ENCODE measurements at places on chromosomes 1 and 21.

- no peak for DNase-seq
These were observed 505.1 kb upstream of the USP24 start for GRCh38 chr1:55720261-55720660.

- DNase-seq: no peak
These were observed 7.5 kb upstream of the FAAP20 start for GRCh38 chr1:2202008-2202575.

DNA sequence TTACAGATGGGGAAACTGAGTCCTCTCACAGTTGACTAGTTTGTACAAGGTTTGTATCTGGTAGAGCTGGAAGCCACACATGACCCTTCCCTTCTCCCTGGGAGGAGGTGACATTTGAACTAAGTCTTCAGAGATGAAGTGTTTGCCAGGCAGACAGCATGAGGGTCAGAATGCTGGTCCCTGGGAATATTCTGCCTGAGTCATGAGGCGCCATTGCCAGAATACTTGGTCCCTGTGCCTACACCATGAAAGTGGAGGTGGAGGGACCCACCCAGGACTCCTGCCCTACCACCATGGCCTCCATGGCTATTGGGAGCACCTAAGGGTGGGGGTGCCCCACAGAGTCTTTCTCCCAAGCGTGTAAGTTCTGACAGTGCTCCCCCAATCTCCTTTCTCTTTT is 7.0 kb downstream of the RPS6KA1 start:
- DNase-seq: no peak

- no peak for DNase-seq
These were observed 20.8 kb upstream of the RGS2 start for GRCh38 chr1:192787914-192788585.

DNA sequence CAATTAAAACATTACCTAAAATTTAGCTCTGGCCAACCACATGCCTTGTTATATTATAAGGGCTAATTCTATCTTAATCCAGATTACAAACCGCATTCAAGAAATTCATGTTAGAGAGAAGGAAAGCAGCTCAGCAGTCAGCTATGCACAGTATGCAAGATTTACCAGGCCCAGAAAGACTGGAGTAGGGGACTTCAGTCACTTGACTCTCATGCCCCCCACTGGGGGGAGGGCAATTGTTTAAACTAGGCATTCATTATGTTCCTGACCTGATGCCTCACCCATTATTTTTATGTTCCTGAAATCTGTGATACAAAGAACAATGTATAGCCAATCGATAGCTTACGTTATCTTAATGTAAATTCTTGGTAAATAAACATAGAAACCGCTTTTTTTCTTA is 96.9 kb downstream of the ZNF644 start:
- no peak for DNase-seq

GRCh38 chr21:41921021-41921420 is 32.8 kb downstream of the C2CD2 start:
- no peak for DNase-seq

DNA sequence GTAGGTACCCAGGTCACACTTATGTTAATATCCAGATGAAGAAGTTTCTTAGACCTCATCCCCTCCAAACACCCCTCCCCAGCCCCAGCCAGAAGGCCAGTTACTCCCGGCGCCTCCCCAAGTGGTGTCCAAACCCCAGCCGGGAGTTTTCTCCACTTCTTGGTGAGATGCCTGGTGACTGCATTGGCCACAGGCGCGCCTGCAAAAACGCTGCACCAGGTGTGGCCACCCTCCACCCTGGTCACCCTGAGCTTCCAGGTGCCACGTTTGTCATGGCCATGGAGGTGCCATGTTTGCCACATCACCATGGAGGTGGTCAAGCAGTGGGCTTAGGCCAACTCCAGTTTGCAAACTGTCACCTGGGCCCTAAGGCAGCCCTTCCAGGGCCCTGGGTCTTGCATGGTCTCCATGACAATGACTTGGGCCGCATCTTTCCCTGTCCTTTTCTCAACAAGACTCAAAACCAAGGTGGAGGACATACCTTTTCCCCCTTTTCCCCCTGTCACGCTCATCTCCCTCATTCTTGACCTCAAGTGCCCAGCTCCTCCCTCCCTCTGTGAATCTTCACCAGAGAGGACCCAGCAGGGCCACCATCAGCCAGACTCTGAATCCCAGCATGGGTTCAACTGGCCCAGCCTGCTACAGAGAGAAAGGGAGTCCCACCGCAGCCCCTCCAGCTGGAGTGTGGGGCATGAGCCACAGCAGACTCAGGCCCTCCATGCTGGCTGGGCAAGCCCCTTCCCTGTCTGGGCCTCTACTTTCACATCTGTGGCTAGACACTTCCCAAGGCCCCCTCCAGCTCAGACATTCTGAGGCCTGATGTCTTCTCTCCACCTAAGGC is 125.9 kb upstream of the ZBTB40 start:
- DNase-seq: no peak

GRCh38 chr21:27694667-27695066 is 727.8 kb upstream of the ADAMTS5 start:
- DNase-seq: no peak

- no peak for DNase-seq
These were observed 614.5 kb upstream of the ADGRL2 start for GRCh38 chr1:81186261-81186660.

GRCh38 chr1:15538771-15539170 is 12.1 kb downstream of the DNAJC16 start:
- no peak for DNase-seq

DNA sequence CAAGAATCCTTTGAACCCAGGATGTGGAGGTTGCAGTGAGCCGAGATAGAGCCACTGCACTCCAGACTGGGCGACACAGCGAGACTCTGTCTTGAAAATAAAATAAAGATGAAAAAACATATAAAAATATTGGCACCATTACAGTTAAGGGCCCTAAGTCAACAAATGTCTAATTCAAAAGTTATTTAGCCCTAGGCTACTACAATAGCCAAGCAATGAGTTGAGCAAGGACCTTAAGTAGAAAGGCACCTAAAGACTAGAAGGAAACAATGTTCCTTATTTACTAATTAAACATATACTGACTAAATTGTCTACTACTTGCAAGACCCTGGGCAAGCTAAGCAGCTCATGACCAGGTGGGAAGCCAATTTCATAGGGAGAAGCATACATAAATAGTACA is 4.1 kb downstream of the PIK3R3 start:
- no peak for DNase-seq
